ENCODE measurements at places on chromosomes 3 and 15.

DNA sequence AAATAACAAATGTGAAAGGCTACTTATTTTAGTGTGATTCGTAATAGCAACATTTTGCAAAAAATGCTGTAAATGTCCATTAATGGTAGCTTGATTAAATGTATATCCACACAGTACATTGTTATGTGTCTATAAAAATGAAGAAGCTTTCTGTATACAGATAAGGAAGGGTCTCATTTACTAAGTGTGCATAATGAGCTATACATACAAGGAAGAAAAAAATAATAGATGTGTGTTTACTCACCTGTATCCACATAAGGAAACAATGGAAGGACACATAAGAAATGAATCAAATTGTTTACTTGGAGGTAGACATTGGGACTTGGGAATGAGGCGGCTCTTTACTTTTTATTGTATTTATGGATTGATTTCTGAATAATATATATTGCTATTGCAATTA lies 34.9 kb downstream of the MED12L start:
- DNase-seq, result no peak

DNA sequence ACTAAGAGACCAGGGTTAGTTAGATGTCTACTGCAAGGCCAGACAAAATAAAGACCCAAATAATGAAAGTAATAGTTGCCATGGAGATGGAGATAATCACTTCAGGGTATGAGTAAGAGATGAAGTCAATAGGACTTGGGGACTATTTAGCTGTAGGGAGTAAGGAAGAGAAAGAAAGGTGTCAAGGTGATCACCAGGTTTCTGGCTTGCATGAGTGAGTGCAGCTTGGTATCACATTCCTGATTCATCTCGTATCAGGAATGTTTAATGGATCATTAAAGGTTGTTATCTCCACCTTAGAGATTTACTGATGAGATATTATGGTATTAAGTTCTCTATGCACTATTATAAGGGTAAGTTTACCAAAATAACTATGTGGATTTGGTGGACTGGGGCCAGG lies 357.4 kb upstream of the ATP11B start:
- peak; percentile 75 for DNase-seq

GRCh38 chr15:27249046-27249759 lies 278.2 kb downstream of the GABRG3 start:
- DNase-seq, result no peak

DNA sequence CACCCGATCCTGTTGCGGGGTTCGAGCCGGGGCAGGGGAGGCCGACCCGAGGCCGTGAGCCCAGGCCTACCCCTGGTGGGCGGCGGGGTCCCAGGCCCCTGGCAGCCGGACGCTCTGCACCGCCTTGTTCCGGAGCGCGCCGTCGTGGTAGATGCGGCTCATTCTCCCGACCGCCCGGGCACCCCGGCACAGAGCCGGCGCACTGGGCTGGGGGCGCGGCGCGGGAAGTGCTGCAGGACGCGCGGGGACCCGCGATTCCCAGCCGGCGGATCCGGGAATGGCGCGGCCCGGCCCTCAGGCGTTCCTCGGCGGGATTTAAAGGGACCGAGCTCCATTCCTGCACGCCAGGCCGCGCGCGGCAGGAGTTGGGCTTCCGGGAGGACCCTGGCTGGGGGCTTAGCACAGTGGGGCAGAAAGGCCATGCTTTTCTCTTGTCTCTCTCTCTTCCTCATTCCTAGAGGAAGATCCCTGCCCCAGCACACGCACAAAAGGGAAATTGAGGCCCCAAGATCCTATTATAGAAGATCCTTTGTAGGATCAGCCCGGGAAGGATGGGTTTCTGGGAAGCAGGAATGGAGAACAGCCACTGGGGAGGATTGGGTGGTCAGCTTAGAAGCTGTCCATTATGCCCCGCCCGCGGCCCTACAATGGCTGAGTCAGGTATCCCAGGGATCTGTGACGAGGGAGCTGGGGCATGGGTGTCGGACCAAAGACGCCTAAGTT lies at the start of gene ARPIN:
TSS of gene ARPIN (minus strand) at position 279 of the 723 bp plus-strand sequence. CDS start at position 162, 117 bp downstream.
- peak; percentile 45 for DNase-seq

GRCh38 chr15:95842576-95842975 lies 487.9 kb upstream of the NR2F2 start:
- DNase-seq, result no peak

- DNase-seq, result no peak
Measured at GRCh38 chr15:48777645-48778330, 33.1 kb downstream of the CEP152 start.

- DNase-seq, result no peak
Measured at GRCh38 chr15:78404125-78404524, 33.9 kb upstream of the IREB2 start.

- DNase-seq, result no peak
Measured at GRCh38 chr3:162507397-162507796, 1010.8 kb downstream of the OTOL1 start.

- no peak for DNase-seq
Measured at GRCh38 chr15:91100814-91101607, 954 bp downstream of the SV2B start.

DNA sequence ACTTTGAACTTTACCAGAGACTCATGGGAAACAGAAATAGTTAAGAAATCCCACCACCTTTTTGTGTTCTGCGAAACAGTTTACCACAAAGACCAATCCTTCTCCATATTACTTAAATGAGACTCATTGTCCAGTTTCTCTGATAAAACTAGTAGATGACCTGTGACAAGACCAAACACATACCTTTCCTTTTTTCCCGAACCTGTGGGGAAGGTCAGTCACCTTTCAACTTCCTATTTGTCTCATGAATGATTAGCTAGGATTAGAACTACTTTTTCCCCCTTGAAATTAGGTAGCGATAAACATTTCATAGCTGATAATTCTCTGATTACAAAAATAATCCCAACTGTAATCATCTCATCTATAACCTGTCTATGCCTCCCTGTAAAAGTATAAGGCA lies 2.3 kb upstream of the TBC1D5 start:
- DNase-seq, result no peak

- DNase-seq, result peak; percentile 68
Measured at GRCh38 chr3:196569003-196569516, 600 bp downstream of the FBXO45 start.

GRCh38 chr3:141900343-141900742 lies 23.9 kb downstream of the ATP1B3 start:
- DNase-seq, result no peak

DNA sequence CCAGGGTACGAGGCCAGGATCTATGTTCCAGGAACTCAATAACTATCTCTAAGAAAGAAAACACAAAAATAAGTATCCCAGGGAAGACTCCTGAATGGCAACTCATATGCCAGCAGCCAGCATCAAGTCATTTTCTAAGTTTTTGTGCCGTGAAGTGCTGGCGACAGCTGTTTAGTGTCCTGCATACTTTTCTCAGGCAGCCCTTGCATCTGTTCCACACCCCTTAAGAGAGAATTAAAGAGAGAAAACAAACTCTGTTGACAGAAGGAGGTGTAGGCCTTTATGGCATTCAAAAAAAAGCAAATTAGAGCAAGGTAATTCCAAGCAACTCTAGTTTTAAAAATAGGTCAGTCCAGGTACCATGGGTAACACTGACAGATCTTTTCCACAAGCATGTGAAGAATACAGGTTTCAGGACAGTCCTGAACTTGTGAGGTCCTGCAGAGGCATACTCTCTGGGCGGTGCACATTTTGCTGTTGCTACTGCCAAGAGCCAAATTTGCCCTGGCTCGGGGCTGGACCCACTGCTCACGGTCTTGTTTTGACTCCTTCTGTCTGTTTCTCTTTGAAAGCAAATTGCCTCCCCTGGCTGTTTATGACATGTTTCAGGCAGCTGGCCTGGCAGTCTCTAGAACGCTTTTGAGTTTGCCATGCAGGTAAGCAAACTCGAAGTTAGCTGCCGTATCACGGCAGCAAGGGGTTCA lies 252.1 kb upstream of the ADAMTS9 start:
- DNase-seq, result no peak

DNA sequence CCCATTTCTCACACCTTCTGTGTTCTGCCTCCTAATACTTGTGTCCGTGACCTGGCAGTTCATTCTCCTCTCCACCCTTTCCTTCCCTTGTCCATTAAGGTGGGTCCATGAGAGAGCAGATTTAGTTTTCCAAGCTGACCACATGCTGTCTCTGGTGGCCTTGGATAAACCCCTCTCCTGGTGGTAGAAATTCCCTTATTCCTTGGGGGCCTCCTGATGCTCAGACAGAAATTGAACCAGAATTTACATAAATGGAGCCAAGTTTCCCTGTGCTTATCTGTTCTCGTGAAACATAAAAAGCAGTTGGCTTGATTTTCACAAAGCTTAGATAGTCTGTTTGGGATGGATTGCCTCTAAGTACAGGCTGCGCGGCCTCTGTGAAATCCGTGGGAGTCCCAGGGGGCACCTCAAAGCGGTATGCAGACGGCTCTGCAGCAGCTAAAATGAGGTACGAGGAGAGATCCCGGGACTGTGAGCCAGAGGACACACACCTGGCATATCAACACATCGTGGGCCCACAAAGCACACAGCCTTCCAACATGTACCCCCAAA lies 101.0 kb upstream of the NMNAT3 start:
- no peak for DNase-seq

DNA sequence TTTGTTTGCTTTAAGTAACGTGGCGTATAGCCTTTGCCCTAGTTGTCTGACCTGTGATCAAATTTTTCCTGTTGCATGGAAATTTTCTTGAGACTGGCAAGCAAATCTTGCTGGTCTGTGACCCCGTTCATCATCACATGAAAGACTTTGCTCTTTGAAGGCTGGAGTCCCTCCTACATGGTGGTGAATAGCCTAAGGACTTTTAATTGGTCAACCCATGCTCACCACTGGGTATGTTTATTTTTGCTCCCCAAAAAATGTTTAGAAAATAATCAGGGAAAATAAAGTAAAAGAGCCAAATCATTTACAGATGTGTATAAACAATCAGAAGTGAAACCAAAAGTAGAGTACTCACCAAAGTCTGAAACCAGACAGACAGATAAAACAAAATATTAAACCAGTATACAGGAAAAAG lies 1075.3 kb upstream of the ALCAM start:
- DNase-seq, result peak; percentile 8

GRCh38 chr15:81752546-81752942 lies 293.3 kb downstream of the MEX3B start:
- peak; percentile 32 for DNase-seq

DNA sequence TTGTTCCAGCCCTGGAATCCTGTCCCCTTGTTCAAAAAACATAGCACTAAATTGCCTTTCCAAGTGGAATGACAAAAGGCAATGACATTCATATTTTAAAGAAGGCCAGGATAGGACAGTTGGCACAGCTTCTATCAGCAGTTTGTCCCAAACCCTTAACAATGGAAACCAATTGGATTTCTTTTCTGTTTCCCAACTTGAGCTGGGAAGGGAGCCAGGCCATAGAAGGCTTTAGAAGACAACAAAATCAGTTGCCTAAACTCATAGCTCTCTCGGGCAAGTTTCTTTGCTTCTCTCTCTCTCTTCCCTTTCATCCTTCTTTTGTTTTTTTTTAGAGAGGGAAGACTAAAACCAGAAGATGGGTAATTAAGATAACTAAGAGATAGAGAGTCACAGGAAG lies 227.7 kb upstream of the TPRG1 start:
- DNase-seq, result no peak

GRCh38 chr3:29275309-29275708 lies 5.6 kb upstream of the RBMS3 start:
- DNase-seq, result no peak

- peak; percentile 43 for DNase-seq
Measured at GRCh38 chr3:72143322-72143721, 358.4 kb upstream of the PROK2 start.

- DNase-seq, result no peak
Measured at GRCh38 chr3:195209083-195209846, 61.7 kb downstream of the XXYLT1 start.

DNA sequence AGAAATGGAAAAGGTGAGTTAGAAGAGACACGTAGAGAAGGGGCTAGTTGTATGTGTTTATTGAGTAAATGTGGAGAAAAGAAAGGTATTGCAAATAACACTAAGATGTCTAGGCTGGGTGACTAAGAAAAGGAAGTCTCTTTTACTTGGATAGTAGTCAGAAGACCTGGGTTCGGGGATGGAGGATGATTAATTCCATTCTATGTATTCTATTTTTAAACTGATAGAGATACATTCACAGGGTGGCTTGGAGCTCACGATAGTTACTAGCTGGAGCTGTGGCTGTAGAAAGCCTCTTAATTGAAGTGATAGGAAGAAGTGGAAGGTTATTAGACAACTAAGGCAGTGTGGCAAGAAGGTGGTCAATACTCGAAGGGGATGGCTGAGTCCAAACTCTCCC lies 65.9 kb upstream of the TNIK start:
- DNase-seq, result no peak

DNA sequence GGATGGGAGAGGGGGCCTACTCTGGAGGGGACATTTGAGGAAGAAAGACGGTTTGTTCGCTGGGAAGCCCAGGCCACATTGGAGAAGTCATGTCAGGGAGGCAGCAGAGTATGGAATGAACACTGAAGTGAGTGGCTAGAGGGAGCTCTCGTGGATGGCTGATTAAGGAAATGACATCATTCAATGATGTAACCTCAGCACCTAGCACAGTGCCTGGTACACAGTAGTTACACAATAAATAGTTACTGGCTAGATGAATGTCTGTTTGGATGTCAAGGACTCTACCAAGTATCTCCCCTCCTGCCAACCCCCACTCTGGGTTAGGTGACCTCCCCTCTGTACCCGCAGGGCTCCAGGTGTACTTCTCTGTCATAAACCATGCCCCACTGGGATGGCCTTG lies 121.1 kb downstream of the CLSTN2 start:
- peak; percentile 51 for DNase-seq

DNA sequence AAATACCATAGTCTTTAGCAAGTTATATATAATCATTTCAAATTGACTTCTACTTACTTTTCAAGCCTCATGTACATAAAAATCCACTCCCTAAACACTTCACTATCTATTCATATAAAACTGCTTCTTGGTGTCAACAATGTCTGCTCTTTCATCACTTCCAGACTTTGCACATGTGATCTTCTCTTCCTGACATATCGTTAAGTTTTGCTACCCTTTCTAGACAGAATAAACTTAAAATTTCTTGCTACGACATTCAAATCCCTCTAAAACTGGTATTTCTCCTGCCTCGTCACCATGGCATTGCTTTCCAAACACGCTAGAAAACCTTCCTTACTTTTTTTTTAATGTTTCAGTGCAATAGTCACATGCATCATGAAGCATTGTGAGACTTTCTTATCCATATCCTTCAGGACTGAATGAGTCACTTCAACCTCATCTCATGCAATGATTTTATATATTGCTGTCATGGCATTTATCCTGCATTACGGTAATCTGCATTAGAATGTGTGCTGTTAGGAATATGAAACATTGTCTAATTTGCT lies 122.8 kb downstream of the GMNC start:
- DNase-seq, result no peak

DNA sequence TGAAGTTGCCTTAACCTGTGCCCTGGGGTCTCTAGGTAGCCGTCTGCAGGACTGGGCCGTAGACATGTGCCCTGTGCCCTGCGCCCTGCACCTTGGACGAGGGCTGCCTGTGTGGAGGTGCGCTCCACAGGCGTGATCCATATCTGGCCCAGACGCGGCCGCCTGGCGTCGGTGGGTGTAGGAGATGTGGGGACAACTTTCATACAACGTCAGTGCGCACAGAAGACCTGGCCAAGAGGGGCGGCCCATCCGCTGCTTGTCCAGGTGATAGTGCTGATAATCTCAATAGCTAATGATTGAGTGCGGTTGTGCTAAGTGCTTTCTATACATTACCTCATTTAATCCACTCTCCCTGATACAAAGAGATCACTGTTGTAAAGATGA lies 665 bp upstream of the RASGRP1 start:
- DNase-seq, result no peak
